T-helper 17 cell (primary cell): ENCODE measurements at places on chromosomes 7 and 10.

DNA sequence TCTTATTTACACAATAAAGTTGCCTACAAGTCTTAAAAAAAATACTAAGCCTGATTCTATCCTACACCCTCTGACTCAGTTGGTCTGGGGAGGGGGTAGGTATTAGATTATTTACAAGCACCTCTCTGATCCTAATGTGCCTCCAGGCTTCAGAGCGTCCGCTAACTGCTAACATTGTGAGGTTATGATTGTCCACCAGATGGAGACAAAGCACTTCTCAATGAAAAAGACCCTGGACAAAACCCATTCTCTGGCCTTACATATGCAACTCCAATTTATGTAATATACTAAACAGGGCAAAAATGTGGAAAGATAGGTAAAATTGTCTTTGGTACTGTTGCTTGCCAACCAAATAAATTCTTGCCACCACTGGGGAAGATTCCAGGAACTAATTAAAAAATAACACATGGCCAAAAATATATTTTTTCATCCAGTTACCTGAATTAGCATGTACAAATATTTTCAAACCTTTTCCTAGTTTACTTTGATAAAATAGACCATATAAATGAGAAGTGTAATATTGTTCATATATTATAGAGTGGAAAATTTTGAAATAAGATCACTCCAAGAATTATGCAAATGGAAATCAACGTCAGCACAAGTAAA lies 92.4 kb downstream of the KIF20B start:
- no peaks in the 10 kb centered on the region for H3K36me3 ChIP-seq
- H3K4me3 ChIP-seq: no peak overlapping the region
- H3K4me1 ChIP-seq: peaks cover 6% of the 10 kb centered on the region
- H3K27ac ChIP-seq: no peak overlapping the region

GRCh38 chr7:19410691-19411090 lies 265.5 kb upstream of the FERD3L start:
- no peaks in the 10 kb centered on the region for H3K27me3 ChIP-seq
- no peak for DNase-seq
- H3K27ac ChIP-seq: no peak overlapping the region
- H3K4me1 ChIP-seq: no peaks in the 10 kb centered on the region
- no peaks in the 10 kb centered on the region for H3K36me3 ChIP-seq

DNA sequence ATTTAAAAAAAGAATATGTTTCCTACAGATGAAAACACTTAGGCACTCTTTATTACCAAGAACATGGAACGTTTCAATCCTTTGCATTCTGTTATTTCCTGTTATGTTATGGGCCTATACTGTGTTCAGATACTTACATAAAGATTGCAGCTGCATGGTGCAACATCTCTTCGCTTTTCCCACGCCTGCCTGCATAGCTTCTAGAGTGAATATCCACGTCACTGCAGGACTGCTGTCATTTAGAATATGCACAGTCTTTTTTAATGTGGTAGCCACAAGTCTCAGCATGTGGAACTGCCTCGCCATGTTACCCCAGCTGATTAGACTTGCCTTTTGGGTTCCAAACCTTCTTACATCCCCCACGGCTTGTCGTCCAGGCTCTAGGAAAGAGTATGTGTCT lies 69.6 kb upstream of the GATA3 start:
- no peak overlapping the region for H3K4me3 ChIP-seq
- H3K36me3 ChIP-seq: peaks cover 6% of the 10 kb centered on the region
- no peaks in the 10 kb centered on the region for H3K27me3 ChIP-seq
- no peak for DNase-seq
- H3K27ac ChIP-seq: no peak overlapping the region

DNA sequence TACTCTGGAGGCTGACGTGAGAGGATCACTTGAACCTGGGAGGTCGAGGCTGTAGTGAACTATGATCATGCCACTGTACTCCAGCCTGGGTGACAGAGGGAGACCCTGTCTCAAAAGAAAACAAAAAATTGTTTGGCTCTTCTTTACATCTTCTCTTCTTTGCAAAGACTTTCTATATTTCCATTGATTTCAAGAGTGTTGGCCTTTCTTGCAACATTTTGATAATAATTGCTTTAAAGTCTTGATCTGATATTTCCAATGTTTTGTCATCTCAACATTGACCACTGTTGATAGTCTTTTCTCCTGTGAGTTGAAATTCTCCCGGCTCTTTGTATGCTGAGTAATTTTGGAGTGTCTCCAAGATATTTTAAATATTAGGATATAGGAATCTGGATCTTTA lies 17.8 kb upstream of the CLDN4 start:
- H3K4me3 ChIP-seq: no peak overlapping the region

DNA sequence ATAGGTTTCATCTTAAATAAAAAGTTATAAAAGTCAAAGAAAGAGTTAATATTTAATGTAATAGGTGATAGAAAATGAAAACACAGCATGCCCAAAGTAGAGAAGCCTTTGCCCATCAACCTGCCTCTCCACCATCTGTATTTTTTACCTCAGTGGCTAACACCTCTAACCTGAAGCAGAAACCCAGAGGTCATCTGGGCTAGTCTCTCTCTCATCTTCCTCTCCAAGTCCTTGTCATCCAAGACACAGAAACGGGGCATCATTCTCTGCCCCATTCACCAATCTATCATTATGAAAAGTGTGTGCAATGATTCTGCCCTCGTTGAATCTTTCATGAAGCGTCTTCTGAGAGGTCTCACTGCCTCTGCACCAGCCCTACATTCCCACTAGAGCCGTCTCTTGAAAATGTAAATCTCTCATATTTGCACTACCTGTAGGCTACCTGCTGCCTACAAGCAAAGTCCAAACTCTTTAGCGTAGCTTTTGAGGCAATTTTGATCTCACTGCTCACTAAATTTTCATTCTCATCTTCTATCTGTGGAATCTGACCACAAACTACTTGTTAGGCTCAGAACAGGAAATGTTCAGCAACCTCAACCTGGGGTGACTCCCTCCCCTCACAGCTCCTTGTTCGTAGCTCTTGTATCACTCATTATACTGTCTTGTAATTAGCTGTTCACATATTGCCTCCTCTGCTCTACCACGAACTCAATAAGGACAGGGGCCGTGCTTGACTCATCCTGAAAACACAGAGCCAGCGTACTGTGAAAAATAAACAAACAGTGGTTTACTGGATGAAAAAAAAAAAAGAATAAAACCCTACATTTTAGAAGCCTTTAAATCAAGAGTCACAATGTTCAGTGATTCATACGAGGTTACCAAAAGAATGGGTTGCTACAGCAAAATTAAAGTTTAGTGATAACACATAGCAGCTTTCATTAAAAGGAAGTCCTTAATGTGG lies 83.1 kb downstream of the CTNNA3 start:
- H3K27me3 ChIP-seq: no peaks in the 10 kb centered on the region
- H3K4me3 ChIP-seq: peak overlapping the region; percentile 90
- no peaks in the 10 kb centered on the region for H3K36me3 ChIP-seq
- DNase-seq: peak; percentile 8
- peaks cover 17% of the 10 kb centered on the region for H3K4me1 ChIP-seq

DNA sequence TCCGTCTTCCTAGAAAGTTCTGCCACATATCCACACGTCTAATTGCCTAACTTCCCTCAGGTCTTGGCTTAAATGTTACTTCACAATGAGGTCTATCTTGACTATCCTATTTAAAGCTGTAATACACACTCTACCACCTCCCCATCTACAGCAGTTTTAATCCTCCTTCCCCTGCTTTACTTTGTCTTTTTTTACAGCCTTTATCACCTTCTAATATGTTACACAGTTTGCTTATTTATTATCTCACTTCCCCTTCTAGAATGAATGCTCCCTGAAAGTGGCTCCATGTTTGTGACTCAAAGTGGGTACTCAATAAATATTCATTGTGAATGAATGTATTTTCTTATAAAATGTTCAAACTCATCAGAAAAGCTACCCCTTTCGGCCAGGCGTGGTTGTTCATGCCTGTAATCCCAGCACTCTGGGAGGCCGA lies 13.6 kb upstream of the MICU1 start:
- H3K4me1 ChIP-seq: no peaks in the 10 kb centered on the region
- H3K27me3 ChIP-seq: peaks cover 9% of the 10 kb centered on the region
- H3K36me3 ChIP-seq: peaks cover 6% of the 10 kb centered on the region
- H3K27ac ChIP-seq: no peak overlapping the region
- no peak for DNase-seq
